ENCODE measurements at places on chromosomes 6 and 20.

- peak; percentile 79 for DNase-seq
These were observed 51.2 kb upstream of the RNF182 start for GRCh38 chr6:13873288-13874190.

DNA sequence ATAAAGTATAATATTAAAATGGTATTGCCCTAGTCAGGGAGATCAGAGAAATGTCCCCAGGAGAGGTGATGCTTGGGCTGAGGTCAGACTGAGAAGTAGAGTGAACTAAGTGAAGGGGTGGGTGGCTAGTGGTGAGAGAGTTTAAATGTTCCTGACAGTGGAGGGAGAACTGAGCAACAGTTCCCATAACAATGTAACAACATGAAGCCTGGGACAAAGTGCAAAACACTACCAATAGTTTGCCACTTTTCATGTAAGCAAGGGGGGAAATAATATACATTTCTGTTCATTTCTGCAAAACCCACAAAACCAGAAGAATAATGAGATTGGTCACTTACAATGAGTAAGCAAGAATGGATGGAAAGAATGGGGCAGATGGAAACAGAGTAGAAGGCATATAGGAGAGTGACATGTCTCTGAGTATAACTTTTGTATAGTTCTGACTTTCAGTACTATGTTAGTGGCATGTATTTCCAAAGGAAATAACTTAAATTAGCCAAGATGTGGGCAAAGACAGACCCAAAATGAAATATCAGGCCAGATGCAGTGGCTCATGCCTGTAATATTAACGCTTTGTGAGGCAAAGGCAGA is 13.3 kb upstream of the FAXC start:
- DNase-seq = no peak

- no peak for DNase-seq
These were observed 11.7 kb downstream of the ADNP start for GRCh38 chr20:50919567-50919966.

DNA sequence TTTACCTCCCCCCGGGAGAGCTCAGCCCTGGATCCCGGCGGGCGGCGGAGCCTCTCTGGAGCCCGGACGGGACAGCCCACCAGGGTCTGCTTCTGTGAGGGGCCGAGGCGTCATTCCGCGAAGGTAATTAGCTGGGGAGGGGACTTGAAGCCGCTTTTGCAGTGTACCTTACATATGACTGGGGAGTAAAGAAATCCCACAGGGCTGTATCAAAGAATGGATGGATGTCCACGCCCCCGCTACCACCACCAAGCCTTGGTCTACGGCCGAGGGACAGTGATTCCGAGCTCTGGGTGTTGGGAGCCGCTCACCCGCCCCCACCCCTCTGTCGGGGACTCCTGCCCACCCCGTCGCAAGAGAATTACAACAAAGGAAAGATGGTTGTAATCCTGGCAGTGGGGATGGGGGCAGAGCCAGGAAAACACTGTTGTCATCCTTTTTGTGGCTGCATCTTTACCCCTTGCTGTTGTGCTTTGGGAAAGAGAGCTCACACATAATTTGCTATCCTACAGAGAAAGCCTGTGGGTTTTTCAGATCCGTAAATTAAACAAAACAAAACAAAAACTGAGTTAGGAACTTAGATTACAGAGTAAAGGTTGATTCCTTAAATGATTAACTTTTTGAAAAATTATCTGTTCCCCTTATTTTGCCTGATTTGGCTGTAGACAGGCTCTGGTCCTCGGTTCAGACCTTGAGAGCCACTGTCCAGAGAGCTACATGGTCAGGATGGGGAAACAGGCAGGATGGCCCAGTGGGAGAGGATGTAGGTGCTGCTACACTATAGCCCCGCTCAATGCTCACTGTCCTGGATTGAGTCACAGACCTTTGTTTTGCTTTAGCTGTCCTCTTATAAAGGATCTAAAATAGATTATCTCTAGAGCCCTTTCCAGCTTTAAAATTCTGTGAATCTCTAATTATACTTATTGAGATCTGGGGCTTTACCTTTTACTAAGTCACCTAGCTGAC is 997 bp upstream of the FBXO30 start:
- DNase-seq = no peak

GRCh38 chr6:125169058-125169457 is 15.5 kb downstream of the TPD52L1 start:
- no peak for DNase-seq

DNA sequence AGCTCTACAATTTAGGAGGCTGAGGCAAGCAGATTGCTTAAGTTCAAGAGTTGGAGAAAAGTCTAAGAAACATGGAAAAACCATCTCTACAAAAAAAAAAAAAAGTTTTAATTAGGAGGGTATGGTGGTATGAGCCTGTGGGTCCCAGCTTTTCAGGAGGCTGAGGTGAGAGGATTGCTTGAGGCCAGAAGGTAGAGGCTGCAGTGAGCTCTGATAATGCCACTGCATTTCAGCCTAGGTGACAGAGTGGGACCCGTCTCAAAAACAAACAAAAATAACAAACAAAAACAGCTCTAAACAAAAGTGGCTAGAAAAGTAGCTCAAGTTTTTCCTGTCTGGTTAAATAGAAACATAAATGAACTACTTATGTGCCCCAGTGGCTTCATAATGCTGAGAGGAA is 2133.6 kb upstream of the DEFB115 start:
- DNase-seq = no peak

GRCh38 chr6:81614292-81614691 is 138.2 kb downstream of the TENT5A start:
- DNase-seq = no peak

- DNase-seq = no peak
These were observed 20.4 kb upstream of the MCM3 start for GRCh38 chr6:52304983-52305390.

DNA sequence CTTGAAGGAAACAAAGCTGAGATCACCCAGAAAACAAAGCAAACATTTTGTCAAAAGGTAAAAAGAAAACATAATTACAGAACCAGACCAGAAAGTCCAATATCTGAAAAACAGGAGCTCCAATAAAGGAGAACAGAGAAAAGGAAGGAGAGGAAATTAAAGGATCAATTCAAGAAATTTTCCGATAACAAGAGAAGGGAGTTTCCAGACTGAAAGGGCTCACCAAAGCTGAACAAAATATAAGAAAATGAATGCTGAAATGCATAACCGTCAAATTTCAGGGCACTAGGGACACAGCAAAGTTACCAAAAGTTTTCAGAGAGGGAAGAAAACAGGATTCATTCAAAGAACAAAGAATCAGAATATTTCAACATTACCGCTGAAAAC is 23.9 kb downstream of the ILRUN start:
- DNase-seq = no peak

DNA sequence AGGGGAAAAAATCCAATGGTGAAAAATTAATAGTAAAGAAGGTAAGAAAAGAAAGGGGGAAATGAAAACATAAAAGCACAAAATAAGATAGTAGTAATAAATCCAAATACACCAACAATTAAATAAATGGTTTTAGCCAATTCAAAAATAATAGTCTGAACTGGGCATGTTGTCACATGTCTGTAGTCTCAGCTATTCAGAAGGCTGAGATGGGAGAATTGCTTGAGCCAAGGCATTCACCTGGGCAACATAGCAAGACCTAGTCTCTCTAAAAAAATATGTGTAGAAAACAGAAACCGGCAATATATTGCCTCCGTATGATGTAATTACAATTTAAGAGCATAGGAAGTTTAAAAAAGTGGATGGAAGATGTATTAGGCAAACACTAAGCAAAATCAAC is 311.3 kb upstream of the FERMT1 start:
- no peak for DNase-seq

GRCh38 chr6:143177706-143178105 is 117.0 kb downstream of the AIG1 start:
- no peak for DNase-seq

DNA sequence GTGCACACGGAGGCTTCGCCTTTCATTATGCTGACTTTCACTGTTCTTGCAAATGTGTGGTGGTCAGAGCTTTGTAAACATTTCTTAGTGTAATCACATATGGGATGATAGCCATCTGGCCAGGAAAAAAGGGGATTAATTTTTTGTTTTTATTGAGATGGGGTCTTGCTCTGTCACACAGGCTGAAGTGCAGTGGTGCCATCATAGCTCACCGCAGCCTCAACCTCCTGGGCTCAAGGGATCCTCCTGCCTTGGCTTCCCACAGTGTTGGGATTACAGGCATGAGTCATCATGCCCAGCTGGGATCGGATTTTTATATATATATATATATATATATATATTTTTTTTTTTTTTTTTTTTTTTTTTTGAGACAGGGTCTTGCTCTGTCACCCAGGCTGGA is 11.0 kb upstream of the TIAM2 start:
- DNase-seq = no peak

DNA sequence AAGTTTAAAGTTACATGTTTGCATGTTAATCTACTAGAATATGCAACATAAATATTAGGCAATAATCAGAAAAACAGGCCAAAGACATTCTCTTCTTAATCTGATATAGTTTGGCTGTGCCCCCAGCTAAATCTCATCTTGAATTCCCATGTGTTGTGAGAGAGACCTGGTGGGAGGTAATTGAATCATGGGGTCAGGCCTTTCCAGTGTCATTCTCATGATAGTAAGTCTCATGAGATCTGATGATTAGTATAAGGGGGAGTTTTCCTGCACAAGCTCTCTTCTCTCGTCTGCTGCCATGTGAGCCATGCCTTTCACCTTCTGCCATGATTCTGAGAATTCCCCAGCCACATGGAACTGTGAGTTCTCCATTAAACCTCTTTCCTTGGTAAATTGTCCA is 1241.7 kb upstream of the ADGRB3 start:
- no peak for DNase-seq

GRCh38 chr6:119540417-119540816 is 190.9 kb upstream of the MAN1A1 start:
- no peak for DNase-seq

GRCh38 chr6:39452306-39453145 is 130.0 kb upstream of the KCNK16 start:
- DNase-seq = no peak

DNA sequence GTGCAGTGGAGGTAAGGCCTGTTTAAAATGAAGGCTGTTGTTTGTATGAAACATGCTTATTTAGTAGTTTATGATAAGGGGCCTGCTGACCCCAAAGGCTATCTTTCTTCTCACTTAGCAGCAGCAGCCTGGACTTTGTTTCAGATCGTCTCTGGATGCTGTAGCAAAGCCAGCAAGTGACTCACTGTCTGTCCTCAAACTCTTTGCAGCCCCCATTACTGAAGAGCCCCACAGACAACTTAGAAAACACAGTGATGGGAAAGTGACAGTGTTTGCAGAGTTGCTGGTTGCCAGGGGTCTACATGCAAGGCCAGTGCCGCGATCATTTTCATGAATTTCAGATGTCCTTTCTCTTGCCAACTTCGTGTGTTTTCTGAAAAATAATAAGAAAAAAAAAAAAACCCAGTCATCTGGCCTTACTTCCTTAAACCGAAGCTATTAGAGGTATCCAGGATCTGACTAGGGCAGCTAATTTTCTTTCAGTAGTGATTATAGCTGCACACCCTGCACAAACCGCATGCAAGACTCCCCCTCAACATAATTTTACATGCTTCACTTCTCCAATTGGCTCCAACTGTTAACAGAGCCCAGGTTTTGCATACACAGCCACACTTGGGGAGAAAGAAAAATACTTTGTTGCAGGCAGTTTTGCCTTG is 11.6 kb upstream of the F13A1 start:
- DNase-seq = no peak

GRCh38 chr20:5061213-5061612 is 58.5 kb downstream of the PCNA start:
- DNase-seq = no peak

GRCh38 chr20:32012159-32012688 is 2.0 kb downstream of the CCM2L start:
- DNase-seq = no peak

DNA sequence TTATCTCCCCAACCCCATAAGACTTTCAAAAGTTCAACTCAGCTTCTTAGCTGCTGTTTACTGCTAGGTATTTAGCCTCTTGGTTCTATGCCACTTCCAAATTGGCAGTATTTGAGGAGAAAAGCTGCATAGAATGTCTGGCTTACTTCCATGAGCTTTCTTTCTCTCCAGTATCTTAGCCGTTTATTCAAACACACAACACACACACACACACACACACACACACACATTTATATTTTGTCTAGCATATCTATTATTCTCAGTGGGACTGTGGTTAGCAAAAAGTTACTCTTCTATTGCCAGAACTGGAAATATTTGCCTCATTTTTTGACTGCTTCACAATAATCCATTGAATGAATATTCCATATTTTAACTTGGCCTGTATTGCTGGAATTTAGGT is 634.2 kb upstream of the IMPG1 start:
- no peak for DNase-seq

DNA sequence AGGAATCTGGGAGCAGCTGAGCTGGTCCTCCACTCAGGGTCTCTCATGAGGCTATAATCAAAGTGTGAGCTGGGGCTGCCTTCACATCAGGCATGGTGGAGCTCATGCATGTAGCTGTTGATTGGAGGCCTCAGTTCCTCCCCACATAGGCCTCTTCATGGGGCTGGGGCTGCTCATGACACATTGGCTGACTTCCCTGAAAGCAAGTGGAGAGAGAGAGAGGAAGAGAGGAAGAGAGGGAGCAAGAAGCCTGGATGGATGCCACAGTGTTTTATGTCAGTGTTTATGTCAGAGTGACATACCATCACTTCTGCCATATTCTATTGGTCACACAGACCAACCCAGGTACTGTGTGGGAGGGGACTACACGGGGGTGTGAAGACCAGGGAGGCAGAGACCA is 43.8 kb downstream of the EYA2 start:
- DNase-seq = no peak

DNA sequence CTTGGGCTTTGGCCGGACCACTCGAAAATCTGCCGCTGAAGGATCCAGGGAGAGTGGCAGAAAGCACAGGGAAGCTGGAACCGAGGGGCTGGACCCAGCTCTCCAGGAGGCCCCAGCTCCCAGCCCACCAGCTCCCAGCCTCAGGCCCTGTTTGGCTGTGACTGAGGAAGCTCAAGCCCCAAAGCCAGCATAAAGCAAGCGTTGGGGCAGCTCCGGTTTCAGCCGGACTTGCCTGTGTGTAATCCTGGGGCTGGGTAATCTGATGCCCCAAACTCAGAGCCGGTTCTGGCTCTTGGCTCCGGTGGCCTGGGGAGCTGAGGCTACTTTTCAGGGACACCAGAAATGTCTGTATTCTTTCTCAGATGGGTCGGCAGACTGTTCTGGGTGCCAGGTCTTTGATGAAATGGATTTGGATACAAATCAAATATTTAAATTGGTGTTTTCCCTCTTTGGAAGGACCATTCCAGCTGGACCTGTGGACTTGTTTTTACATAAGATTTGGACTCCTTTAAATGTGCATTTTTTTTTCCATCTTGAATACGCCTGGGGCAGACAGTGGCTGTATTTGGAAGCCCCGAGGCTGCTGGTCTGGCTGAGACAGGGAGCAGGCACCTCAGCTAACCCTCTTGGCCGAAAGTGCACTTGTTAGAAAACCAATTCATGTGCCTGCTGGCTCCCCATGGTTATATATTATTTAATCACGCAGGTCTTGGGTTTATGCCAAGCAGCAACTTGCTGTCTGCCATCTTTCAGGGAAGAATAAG is 29.7 kb downstream of the RPP40 start:
- no peak for DNase-seq

- no peak for DNase-seq
These were observed 164.3 kb upstream of the MLN start for GRCh38 chr6:33967966-33968724.
